ENCODE measurements at places on chromosomes 2 and 18. TPM values are rescaled to one million over a fixed set of nuclear protein-coding genes. Genes with fewer than 3 reads are reported as not detected.

RGPD3 gene
- total RNA-seq: 0.34 TPM

ACKR3 gene
- 3.8 TPM for total RNA-seq

GGCX gene
- 38.1 TPM for total RNA-seq

CDK15 gene
- not detected for total RNA-seq

CELF4 gene
- total RNA-seq: not detected

SERPINB12 gene
- 0.34 TPM for total RNA-seq

DCDC2C gene
- total RNA-seq: not detected

ALK gene
- total RNA-seq: 0.14 TPM

RPS27A gene
- 1,143 TPM for total RNA-seq

HOXD8 gene
- total RNA-seq: not detected

UPP2 gene
- total RNA-seq: not detected

ALPI gene
- total RNA-seq: not detected

AQP12A gene
- total RNA-seq: not detected

SLC40A1 gene
- total RNA-seq: 5.0 TPM

NAB1 gene
- 81.7 TPM for total RNA-seq

TRIM54 gene
- not detected for total RNA-seq

ANKRD53 gene
- total RNA-seq: not detected

SALL3 gene
- total RNA-seq: not detected

CEBPZ gene
- total RNA-seq: 84.1 TPM

NAGK gene
- total RNA-seq: 57.7 TPM

SGPP2 gene
- 13.0 TPM for total RNA-seq

RNF138 gene
- total RNA-seq: 28.8 TPM

CFC1 gene
- not detected for total RNA-seq
